Kasumi-1 (cell line): ENCODE measurements at places on chromosomes 1 and 21.

DNA sequence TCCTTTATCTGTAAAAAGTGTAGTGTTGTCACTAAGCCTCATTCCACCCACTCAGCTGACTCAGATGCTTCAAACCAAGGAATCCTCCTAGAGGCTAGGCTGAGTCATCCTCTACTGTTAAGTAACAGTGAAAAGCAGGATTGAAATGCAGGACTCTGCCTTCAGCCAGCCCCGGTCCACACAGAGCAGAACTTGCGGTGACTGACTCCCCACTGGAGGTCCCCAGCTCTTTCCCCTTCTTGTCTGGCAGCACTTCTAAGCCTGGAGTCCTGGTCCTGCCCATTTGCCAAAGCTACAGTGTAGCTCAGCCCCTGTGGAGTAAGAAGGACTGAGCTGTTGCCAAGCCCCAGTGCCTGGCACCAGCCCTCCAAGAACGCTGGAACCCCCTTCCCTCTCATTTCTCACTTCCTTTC is 1.7 kb downstream of the RAB7B start:
- DNase-seq, result peak; percentile 67

DNA sequence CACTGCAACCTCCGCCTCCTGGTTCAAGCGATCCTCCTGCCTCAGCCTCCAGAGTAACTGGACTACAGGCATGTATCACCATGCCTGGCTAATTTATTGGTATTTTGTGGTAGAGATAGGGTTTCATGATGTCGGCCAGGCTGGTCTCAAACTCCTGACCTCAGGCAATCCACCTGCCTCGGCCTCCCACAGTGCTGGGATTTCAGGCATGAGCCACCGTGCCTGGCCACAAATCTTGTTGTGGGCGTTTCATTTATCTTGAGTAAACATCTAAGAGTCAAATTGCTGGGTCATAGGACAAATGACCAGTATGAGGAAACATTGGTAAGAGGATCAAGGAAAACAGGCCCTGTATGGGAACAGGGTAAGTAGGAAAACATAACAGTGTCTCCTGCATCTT is 17.9 kb downstream of the TMEM200B start:
- no peak for DNase-seq

DNA sequence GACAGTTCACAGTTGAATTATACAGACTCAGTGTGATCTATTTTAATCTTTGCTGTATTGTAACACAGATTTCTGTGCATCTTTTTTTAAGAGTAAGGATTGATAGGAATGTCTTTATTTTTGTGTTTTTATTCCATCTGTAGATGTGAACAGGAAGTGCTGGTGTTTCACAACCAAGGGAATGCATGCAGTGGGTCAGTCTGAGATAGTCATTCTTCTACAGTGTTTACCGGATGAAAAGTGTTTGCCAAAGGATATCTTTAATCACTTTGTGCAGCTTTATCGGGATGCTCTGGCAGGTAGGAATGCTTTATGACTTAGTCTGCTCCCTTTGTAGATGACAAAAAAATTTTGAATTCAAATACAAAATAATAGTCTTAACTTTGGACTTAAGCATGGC is 84.5 kb downstream of the CC2D1B start:
- DNase-seq, result no peak

DNA sequence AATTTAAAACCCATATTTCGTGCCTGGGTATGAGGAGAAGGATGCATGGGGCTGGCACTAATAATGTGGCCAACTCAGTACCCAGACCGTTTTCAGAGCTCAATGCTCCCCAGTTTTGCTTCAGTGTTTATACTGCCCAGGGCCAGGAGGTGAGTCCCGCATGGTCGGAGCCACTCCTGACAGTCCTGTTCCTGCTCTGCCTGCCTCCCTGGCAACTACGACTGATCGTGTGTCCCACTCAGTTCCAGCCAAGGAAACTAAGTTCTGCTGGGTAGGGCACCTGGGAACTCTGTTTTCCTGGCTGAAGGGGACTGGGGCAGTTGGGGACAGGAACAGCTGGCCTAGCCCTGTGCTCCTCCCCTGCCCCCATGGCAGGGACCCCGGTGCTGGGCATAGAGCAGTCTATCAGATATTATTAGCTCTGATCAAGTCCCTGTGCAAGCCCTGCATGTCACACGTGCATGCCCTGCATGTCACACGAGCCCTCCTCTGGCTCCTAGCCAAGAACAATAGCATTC is 19.2 kb downstream of the S100A7 start:
- no peak for DNase-seq

DNA sequence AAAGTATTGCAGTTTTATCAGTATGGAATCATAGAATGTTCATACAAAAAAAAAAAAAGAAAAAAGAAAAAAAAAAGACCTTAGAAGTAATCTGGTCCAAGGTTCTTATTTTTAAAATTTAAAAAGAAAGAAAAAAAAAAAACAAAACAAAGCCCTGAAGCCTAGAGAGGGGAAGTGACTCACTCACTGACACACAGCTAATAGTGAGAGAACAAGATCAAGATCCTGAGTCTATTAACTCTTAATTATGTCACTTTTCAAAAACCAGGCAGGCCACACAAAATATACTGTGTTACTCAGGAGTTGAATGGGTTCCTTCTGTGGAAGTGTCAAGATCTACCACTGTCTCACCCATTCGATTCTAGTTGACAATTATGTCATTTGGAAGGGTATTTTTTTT is 433.9 kb upstream of the DAB1 start:
- no peak for DNase-seq

DNA sequence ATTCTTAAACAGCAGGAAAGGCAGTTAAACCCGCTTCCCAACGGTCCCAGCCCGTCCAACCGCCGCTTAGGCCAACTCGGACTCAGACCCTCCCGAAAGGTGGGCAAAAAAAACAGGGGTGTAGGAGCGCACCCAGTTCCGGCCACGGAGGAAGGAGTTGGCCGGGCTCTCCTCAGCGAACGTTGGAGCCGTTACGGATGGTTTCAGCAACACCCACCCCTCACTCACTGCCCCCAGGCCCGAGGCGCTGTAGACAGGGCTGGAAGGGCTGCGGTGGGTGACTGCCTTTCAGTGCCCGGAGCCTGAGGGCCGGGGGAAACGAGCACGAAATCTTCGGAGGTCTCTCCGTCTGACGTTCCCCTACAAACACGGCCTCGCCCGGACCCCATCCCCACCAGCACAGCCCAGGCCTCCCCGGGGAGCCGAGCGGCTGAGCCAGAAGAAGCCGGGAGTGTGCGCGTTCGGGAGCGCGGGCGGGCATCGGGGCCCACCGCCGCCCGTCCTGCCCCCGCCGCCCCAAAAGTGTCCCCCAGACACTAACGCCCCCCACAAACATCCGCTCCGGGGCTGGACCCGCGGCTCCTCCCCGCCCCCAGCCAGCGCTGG is 1.3 kb downstream of the KDM5B start:
- DNase-seq, result peak; percentile 53

DNA sequence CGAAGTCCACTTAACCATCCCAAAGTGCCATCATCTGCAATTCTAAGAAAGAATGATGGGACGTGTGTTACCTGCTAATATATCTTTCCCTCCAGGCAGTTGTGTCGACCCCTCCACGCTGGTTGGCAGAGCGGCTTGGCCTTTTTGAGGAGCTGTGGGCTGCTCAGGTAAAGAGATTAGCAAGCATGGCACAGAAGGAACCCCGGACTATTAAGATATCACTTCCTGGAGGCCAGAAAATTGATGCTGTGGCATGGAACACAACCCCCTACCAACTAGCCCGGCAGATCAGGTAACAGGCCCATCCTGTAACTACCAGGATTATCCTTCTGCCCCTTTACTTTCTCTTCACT is 520 bp downstream of the TARS2 start:
- DNase-seq, result no peak

- no peak for DNase-seq
Measured at GRCh38 chr1:160095382-160096105, 2.9 kb downstream of the IGSF8 start.

- DNase-seq, result no peak
Measured at GRCh38 chr1:205585169-205585834, 46.5 kb downstream of the ELK4 start.

GRCh38 chr21:31235671-31236450 is 108.2 kb downstream of the TIAM1 start:
- DNase-seq, result no peak

- DNase-seq, result no peak
Measured at GRCh38 chr1:232183802-232184201, 446.1 kb downstream of the SIPA1L2 start.

GRCh38 chr1:2215329-2215728 is 12.8 kb upstream of the SKI start:
- DNase-seq, result no peak

GRCh38 chr21:42411891-42412635 is 8.4 kb downstream of the UBASH3A start:
- no peak for DNase-seq

DNA sequence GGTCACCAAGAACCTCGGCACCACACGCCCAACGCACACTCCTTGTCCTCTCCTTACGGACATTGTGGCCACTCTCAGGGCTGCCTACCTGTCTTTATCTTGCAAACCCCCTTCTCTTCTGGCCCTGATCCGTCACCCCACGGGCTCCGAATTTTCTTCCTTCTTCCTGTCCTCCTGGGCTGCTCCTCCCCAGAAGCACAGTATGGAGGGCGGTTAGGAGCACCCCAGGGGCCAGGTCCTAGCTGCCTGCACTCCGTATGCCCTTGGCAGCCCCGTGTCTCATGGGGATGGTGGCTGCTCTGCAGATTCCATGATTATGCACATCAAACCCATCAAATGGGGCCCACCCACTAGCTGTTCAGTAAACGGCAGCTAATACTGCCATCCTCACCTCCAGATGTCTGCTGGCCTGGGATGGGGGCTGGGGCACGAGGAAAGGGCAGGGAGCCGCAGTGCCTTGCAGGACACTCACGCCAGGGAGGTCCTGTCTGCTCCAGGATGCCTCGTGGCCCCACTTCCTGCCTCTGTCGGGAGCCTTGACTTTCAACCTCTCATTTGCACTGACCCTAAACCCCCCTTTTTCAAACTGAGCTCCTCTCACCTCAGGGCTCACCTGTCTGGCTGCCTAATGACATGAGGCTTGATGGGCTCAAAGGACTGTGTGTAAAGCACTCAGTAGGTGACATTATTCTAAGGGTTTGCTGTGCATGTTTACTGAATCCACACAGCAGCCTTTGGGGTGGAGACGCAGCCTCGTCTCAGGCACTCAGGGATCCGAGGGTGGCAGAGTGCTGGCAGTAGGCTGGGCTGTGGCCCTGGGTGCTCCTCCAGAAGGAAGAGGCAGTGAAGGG is 4.4 kb downstream of the TTC34 start:
- DNase-seq, result no peak

- DNase-seq, result no peak
Measured at GRCh38 chr1:23619299-23620188, 60.2 kb upstream of the ID3 start.

GRCh38 chr1:67540025-67540732 is 110.0 kb upstream of the SERBP1 start:
- no peak for DNase-seq

DNA sequence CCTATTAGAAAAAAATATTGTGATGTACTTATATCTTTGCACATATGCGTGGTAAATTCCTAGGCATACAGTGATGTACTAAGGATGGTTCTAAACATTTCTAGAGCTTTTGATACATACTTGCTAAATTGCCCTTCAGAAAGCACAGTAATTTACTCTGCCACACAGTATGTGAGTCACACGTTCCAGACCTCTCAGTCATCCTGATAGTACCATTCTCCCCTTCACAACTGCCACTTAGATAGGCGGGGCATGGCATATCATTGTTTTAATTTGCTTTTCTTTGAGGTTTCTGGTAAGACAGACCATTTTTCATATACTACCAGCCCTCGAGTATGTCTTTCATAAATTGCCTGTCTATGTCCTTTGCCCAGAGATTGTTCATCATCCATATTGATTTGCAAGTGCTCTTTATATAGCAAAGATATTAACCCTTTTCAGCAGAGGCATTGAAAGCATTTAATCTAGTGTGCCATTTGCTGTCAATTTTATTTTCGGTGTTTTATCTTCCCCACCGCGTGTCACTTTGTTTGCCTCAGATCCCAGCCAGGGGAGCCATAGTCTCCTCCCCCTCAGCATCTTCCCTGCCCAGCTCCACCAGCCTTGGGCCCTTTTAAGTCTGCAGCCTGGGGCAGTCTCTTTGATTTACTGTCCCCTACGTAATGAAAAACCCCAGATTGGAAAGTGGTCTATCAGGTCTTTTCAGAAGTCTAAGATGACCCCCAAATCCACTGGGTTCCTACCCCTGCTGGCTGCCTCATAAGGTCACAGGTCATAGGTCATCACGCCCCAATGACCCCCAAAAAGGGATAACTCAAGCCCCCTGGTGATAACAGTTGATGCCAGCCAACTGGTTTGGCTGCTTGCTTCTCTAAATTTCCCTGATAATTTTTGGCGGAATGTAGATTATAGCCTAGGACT is 11.8 kb upstream of the PAX7 start:
- DNase-seq, result no peak

GRCh38 chr1:101847626-101848025 is 149.1 kb downstream of the OLFM3 start:
- DNase-seq, result no peak

GRCh38 chr1:50593515-50593914 is 170.3 kb upstream of the DMRTA2 start:
- peak; percentile 4 for DNase-seq

DNA sequence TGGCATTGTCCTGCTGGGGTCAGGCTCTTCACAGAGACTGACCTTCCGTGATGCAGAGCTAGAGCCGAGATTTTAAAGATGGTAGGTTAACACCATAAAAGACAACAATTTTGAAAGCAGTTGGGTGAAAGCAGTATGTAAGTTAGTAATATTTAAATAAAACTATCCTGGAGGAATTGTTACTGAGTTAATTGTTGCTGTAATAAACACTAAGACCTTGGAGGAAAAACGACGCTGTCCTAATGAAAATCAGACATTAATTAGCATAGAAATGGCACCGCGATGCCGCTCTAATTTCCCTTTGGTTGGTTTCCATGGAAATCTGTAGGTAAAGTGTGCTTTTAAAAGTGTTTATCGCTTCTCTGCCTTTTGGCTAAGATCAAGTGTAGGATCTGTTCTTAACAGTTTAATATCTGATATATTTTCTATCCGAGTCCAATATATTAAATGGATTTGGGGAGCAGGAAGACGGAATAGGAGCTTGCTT is 745 bp upstream of the ANP32E start:
- DNase-seq, result no peak

DNA sequence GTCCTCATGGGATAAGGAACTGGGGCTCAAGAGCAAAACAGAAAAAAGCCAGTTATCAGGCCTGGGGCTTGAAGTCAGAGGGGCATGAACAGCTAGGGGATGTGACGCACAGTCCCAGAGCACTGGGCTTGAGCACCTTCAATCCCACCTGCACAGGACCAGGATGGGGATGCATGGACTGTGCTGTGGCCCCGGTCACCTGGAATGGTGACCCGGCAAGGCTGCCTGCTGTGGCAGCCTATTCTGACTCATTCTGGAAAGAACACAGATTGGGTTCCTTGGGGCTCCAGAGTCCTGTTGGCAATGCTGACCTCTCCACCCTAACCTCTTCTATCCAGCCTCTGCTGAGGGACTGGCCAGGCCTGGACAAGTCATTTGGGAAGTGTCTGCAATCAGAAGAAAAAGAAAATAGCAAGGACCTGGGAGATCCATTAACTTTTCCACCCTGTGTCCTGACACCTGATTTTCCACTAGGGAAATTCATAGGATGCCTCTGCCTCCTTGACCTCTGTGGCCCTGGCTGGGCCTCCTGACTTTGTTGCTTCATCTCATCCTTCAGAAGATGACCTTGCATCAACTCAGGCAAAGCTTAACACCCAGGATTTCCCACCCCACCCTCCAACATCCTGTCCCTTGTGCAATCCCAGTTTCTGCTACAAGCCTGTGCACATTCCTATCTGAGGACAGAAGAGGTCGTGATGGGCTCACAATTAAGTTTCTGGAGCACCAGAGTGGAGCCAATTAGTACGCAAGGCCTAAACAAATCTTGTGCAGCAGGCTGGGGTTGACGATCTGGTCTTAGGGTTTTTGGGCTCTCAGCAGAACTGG is 17.9 kb upstream of the FMOD start:
- no peak for DNase-seq

GRCh38 chr1:43279666-43280065 is 5.7 kb downstream of the C1orf210 start:
- DNase-seq, result no peak
